ENCODE measurements at places on chromosomes 12 and 14. TPM values are rescaled to one million over a fixed set of nuclear protein-coding genes. Genes with fewer than 3 reads are reported as not detected.

DNA sequence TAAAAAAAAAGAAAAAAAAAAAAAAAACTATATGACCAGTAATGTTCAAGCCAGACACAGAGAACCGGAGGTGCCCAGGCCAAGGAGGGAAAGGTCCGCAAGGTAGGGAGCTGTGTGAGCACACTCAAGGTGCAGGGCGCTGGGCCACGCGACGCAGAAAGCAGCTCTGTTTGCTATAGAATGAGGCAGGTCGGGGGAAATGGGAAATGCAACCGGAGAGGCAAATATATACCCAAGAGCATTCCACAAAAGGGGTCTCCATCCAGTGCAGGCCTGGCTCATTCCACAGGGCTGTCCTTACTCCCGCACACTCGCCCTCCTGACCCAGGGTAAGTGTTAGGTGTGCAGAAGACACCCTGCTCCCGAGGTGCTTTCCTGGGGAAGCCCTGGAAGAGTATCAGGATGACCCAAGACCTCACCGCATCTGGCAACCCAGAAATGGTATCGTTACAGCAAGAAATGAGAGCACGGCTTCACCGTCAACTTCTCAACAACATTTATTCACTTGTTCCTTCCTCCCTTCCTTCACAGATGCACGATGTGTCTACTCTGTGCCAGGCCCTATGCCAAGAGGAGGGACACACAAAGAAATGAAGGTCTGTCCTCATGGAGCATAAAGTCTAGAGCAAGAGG lies 86.4 kb downstream of the BCL11B start:
- DNase-seq = no peak

- DNase-seq = no peak
Measured at GRCh38 chr14:68306265-68306933, 486.5 kb downstream of the ZFP36L1 start.

GRCh38 chr12:128973883-128974681 lies 120.8 kb downstream of the GLT1D1 start:
- no peak for DNase-seq

- DNase-seq = no peak
Measured at GRCh38 chr14:102929241-102930137, 7.0 kb downstream of the AMN start.

DNA sequence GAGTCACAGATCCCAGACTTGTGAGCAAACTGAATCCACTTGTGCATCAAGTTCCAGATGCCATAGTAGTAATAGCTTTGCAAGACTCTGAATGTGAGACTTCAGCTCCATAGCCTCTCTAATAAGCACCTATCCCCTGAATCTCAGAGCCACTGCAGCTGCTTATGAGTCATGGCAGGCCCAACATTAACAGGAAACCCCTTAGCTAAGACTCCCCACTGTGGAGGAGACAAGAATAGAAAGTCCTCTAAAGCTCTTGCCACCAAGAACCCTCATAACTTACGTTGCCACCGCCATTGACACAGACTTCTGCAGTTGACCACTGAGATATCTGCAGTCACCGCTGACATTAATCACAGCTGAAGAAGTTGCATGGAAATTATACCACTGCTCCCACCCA lies 62.9 kb upstream of the PDE3A start:
- DNase-seq = no peak

- DNase-seq = peak; percentile 72
Measured at GRCh38 chr14:68843471-68844209, 50.8 kb upstream of the ZFP36L1 start.

DNA sequence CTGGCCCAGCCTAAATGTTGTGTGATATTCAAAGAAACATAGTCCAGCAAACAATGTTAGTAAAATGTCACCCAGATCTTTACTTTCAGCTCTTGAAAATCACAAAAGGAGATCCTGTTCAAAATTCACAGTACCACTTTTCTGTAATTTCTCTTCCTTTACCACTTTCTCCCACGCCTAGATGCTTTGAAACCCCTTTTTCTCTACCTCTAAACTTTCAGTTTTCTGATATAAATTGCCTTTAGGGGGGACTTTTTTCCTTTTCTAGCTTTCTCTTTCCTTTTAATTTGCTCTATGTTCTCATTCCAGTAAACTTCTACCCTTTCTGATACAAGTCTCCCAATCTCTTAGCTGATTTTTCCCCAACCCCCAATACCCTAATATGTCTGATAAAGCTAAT lies 101.8 kb downstream of the LMO3 start:
- DNase-seq = no peak

- DNase-seq = no peak
Measured at GRCh38 chr12:128266086-128266485, 884 bp upstream of the TMEM132C start.

- DNase-seq = no peak
Measured at GRCh38 chr14:62103464-62103863, 341.2 kb downstream of the SNAPC1 start.

GRCh38 chr14:43579671-43580070 lies 927.4 kb downstream of the FSCB start:
- DNase-seq = no peak

DNA sequence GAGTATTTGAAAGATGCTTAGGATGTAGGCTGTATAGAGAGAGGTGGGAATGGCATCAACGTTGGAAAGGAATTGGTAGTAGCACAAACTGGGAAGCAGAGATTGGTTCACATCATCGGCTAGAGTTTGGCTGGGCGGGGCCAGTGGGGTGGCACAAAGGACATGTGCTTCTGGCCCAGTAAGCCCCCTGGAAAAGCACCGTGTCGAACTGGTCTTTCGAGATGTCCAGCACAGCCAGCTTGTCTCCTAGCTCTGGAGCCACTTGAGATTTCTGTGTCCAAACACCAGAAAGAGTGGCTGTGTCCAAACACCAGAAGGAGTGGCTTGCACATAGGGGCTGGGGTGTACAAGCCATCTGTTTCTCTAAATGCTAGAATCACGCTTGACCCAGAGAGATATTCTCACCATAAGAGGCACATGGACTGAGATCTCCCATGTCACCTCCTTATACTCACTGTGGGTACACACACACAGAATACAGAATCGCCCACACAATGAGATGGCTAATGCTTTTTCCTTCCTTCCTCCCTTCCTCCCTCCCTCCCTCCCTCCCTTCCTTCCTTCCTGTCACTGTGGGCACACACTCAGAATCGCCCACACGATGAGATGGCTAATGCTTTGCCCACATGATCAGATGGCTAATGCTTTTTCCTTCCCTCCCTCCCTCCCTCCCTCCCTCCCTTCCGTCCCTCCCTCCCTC lies 41.8 kb upstream of the KCNK13 start:
- no peak for DNase-seq

FGF6 gene
- total RNA-seq = not detected

AMHR2 gene
- total RNA-seq = not detected

CIROP gene
- 0.25 TPM for total RNA-seq

SMCO2 gene
- total RNA-seq = not detected

GPR135 gene
- total RNA-seq = 4.1 TPM

FAIM2 gene
- total RNA-seq = 0.36 TPM
